ENCODE measurements at places on chromosomes 2 and 18.

DNA sequence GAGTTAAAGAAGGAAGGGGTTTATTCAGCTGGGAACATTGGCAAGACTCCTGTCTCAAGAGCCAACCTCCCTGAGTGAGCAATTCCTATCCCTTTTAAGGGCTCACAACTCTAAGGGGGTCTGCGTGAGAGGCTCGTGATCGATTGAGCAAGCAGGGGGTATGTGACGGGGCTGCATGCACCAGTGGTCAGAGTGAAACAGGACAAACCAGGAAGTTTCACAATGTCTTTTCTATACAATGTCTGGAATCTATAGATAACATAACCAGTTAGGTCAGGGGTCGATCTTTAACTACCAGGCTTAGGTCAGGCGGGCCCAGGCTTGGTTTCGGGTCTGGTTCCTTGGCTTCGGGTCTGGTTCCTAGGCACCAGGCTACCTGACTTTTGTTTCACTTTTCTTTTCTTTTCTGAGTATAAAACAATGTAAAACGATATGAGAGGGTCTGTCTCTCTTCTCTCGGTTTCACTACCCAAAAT lies 30.1 kb upstream of the LIPG start:
- no peak for DNase-seq

DNA sequence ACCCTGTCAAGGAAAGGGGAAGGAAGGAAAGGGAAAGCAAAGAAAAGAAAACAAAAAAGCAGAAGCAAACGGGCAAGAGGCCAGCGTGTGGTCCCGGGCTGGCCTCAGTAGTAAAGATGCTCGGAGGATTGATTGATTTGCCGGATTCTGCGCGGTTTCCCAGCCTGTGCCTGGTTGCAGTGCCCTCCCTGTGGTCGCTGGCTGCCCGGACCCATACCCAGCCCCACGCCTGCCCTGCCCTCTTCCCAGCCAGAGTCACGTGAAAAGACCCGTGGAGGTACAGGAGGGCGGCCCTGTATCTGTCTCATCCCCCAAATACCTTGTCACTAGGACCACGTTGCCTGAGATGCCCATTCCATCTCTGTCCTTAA lies 55.1 kb upstream of the IMP4 start:
- DNase-seq = no peak

- no peak for DNase-seq
Observed at GRCh38 chr2:96970248-96970875, 16.0 kb downstream of the FAM178B start.

GRCh38 chr2:1976728-1977416 lies 232.6 kb upstream of the PXDN start:
- DNase-seq = no peak

GRCh38 chr2:155502766-155503165 lies 804.3 kb downstream of the KCNJ3 start:
- no peak for DNase-seq

DNA sequence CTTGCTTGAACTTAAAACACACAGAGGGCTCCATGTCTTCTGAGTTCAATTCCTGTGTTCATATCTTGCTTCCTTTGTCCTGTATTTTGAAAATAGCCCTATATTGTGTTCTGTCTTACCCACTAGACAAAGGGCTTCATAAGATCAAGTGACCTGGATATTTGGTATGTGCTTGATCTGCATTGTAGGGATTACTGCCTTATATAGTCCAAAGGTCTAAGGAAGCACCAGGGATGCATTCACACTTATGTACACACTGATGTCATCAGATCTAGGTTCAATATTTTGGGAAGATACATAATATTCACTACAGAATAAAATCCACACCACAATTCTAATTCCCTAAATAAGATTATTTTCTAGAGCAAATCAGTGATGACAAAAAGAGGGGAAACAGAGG lies 278.0 kb upstream of the KYNU start:
- no peak for DNase-seq

GRCh38 chr2:9547262-9547991 lies 8.2 kb downstream of the ADAM17 start:
- DNase-seq = no peak

DNA sequence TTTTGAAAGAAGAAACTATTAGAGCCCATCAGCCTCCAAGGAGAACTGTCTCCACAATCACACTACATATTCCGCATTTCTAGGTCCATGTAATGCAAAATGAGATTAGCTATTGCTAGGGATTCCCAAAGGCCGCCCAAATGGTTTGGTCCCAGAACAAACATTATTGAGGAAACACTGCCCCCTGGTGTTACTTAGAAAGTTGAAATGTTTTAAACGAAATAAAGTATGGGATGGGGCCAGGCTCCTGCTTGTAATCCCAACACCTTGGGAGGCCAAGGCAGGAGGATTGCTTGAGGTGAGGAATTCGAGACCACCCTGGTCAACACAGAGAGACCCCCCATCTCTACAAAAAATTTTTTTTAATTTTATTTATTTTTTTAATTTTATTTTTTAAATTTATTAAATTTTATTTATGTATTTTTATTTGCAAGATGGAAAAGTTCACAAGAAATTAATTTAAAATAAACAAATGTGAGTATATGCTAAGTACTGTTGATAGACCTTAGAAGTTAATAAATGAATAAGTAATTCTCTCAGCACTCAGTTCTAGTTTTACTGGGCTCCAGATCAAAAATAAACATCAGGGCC lies 5.5 kb downstream of the NHEJ1 start:
- peak; percentile 65 for DNase-seq

DNA sequence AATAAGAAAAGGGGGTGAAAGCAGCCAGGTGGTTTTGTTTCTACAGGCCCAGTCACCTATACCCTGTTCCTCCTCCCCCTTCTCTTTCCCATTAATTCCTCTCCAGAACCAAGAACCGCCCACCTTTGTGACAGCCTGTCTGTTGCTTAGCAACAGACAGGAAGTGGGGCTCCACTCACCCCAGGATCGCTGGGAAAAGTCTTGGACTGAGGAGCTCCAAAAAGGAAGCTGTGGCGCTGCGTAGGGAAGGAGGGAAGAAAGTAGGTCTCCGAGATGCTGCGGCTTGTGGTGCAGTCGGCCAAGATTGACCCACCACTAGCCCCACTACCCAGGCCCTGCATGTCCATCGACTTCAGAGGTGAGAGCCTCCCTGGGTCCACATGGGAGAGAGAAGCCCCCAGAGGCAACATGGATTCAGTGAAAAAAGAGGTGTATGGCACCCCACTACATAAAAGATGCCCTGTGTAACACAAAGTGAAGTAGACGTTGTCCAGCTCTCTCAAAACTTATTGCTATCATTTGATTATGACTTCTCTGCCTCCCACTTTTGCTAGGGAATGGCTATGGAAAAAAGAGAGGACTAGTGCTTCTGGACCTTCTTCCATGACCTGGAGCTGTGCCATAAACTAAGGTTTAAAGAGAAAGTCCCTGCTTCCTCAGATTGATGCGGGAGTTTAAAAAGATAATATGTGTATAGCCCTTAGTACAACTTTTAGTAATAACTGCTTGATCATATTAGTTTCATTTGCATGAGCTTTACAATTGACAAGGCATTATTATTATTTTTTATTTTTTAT lies at the start of gene FER1L5:
Gene FER1L5 (plus strand): TSS at position 201 of the 797 bp plus-strand sequence. CDS start 73 bp downstream, at position 274.
- DNase-seq = peak; percentile 47

DNA sequence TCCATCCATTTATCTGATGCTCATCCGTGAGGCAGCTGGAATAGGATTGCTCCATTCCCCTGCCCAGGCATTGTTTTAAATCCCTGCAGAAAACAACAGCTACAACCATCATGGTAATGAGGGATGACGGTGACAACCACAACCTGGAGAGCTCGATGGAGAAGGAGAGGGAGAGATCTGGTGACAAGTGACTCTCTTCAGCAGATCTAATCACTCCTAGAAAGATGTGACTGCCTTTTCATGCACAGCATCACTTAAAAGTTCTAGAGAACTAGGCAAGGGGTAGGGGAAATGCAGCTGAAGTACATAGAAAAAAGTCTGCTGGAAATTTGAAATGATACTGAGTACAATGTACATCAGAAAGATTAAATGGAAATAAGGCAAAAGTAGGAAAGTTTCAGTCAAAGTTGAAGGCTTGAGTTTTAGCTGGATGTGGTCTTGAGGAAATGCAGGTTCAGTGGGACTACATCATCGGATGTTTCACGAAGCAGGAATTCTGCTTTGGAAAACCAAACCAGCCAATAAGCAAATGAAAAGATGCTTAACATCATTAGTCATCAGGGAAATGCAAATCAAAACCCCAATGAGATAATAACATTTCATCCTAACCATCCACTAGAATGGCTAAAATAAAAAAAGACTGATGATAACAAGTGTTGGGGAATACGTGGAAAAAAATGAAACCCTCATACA lies 6.8 kb upstream of the ARHGAP25 start:
- DNase-seq = peak; percentile 9

GRCh38 chr2:232240906-232241305 lies 137.6 kb upstream of the ALPP start:
- no peak for DNase-seq

GRCh38 chr2:190634381-190634780 lies 14.5 kb upstream of the NAB1 start:
- DNase-seq = no peak

- DNase-seq = no peak
Observed at GRCh38 chr2:241852116-241852980, 6.3 kb downstream of the PDCD1 start.

GRCh38 chr2:88600038-88600465 lies 27.2 kb downstream of the EIF2AK3 start:
- DNase-seq = peak; percentile 46

DNA sequence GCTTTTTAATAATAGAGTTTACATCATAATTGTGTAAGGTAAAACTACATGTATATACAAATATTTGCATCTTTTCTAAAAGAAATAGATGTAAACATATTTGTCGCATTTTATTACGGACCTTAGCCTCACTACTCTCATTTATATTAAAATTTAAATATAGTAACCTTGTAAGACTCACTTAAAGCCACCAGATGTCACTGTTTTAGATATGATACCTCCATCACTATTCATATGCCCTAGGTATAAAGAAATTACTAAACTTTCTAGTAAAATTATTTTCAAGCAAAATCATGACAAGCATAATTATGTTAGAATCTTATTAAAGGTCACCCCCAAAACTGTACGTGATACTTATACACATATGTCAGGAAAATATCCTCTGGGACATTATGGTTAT lies 674.3 kb upstream of the REG3G start:
- DNase-seq = no peak

DNA sequence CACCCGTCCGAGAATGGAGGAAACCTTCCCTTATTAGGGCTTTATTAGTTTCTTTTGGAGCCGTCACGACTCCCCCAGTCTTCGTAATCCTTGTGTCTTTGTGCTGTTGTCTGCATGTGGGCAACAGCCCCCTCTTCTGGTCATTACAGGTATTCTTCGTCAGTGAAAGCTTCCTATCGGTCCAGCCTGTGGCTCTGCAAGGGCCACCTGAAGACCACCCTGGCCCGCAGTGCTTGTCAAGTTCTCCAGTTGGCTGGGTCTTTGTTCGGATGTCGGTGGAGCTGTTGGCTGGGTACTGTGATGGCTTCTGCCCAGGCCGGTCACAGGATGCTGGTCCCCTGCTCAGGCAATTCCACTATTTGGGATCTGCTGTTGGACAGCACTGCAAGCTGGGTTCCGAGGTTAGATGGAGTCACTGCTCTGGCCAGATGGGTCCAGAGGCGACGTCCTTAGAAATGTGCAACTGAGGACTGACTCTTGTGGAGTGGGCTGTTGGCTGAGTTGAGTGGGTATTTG lies 19.2 kb downstream of the E2F6 start:
- DNase-seq = peak; percentile 53

GRCh38 chr18:27143580-27144287 lies 41.4 kb downstream of the CHST9 start:
- DNase-seq = no peak

GRCh38 chr18:22559414-22560274 lies 141.9 kb upstream of the CTAGE1 start:
- no peak for DNase-seq

GRCh38 chr2:57549642-57550102 lies 496.9 kb upstream of the VRK2 start:
- DNase-seq = no peak

DNA sequence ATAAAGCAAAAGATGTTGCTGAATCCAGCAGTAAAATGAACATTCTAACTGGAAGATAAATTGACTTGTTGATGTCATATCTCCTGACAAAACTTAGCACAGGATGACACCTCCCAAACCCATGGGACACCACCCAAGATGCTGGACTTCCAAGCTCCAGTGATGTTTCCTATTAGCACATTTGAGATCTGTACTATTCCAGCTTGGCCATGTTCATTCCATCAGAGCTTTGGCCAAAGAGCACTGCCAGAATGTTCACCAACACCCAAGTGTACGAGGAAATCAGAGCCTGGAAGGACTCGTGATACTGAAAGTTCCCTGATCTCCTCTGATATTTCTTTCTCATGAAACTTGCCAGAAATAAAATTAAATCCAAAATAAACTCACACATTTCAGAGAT lies 44.7 kb downstream of the PID1 start:
- DNase-seq = peak; percentile 64

DNA sequence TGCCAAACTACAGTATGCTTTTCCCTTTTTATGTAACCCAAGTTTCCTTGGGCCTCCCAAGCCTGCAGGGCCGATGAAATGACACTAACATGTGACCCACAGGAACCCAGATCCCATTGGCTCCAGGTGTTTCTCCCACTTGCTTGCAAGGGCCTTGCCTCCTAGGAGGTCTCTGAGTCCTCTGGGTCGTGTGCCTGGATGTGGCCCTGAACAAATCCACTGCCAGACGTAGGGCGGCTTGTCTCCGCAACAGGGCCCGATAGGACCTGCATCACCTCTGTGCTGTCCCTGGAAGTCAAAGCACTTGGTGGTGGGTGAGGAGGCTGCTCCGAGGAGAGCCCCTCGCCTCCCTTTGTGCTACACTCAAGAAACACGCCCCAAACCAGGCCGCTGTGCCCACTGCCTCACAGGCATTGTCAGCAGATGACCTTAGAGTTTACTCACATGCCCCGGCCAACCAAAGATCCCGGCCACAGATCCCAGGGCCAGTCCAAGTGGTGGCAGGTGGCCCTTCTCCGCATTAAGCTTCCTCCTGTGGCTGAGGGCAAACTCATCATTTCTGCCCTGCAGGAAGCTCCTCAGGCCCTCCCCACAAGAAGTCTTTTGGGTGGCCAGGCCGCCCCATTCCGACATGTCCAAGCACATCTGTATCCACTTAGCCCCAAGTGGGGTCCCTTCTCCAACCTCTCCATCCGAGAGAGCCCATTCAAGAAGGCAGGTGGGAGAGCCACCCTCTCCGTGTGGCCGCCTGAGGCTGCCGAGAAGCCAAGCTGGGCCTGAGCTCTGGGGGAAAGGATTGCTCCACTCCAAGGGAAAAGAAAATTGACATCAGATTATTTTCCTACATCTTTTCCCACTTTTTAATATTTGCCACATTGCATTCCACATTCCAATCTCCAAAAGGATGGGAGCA lies 76.7 kb downstream of the GFPT1 start:
- DNase-seq = peak; percentile 72

DNA sequence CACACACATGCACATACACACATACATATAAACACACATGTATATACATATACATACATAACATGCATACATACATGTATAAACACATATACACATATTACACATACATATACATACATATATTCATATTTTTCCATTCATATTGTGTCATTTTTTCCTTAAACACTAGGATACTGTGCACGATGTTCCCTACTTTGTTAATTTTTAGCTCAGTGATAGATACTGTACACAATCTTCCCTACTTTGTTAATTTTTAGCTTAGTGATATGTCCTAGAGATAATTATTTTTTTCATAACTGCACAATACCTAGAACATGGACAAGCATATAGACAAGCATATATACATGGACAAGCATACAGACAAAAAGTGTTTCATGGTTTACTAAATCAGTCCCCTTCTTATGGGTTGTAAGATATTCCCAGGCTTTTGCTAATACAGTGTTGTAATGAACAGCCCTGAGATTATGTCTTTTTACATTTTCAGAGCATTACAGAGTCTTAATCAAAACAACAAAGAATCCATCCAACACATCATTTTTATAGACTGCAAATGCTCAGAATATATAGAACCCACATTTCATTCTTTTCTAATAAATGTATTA lies 75.6 kb downstream of the PID1 start:
- no peak for DNase-seq

All from muscle of back (tissue), 13 donors.